A549 treated with dexamethasone at 1 μM for 4 hours (cell line): ENCODE measurements at places on chromosomes 1 and 21. TPM values are rescaled to one million over a fixed set of nuclear protein-coding genes. Genes with fewer than 3 reads are reported as not detected.

Gene ANKRD34A
- total RNA-seq = 0.24 to 0.47 TPM (median 0.35 TPM) in 5 replicates

Gene PDPN
- total RNA-seq = not detected in 5 replicates

Gene UBXN10
- total RNA-seq = 0.01 to 0.02 TPM in 2 of 5 replicates, not detected in the others

Gene SOD1
- 361 to 477 TPM (median 379 TPM) in 5 replicates for total RNA-seq

Gene CCDC185
- total RNA-seq = 0.05 to 0.09 TPM (median 0.06 TPM) in 3 of 5 replicates, not detected in the others

Gene PDE4B
- 5.0 to 5.9 TPM (median 5.6 TPM) in 5 replicates for total RNA-seq

Gene ZBTB18
- total RNA-seq = 3.8 to 5.0 TPM (median 4.3 TPM) in 5 replicates

Gene ELAPOR1
- 0.26 to 0.75 TPM (median 0.33 TPM) in 5 replicates for total RNA-seq

Gene ZNF593OS
- total RNA-seq = 0.10 to 0.70 TPM in 2 of 5 replicates, not detected in the others

Gene SYT14
- total RNA-seq = 0.03 to 0.06 TPM (median 0.06 TPM) in 5 replicates

Gene SPRR3
- not detected in 5 replicates for total RNA-seq

Gene LRRC53
- not detected in 5 replicates for total RNA-seq

Gene SYNC
- 11.6 to 19.6 TPM (median 15.8 TPM) in 5 replicates for total RNA-seq

Gene CD34
- total RNA-seq = 0.02 to 0.05 TPM in 2 of 5 replicates, not detected in the others

Gene AGT
- total RNA-seq = 0.07 to 0.17 TPM (median 0.10 TPM) in 4 of 5 replicates, not detected in the other

Gene FCRL4
- total RNA-seq = not detected in 5 replicates

Gene TMEM82
- 0.05 TPM in 1 of 5 replicates, not detected in the others for total RNA-seq

Gene PTAFR
- 0.09 to 0.24 TPM (median 0.09 TPM) in 5 replicates for total RNA-seq

Gene FMO3
- total RNA-seq = not detected in 5 replicates

Gene KMO
- total RNA-seq = 0.55 to 1.2 TPM (median 1.1 TPM) in 5 replicates

Gene SH3GLB1
- 32.0 to 42.4 TPM (median 40.3 TPM) in 5 replicates for total RNA-seq

Gene PLEKHN1
- total RNA-seq = 2.3 to 5.0 TPM (median 4.3 TPM) in 5 replicates

Gene AHDC1
- total RNA-seq = 16.9 to 31.3 TPM (median 29.9 TPM) in 5 replicates

Gene PLA2G2A
- not detected in 5 replicates for total RNA-seq
